ENCODE measurements at places on chromosomes 13 and 19. TPM values are rescaled to one million over a fixed set of nuclear protein-coding genes. Genes with fewer than 3 reads are reported as not detected.

GRCh38 chr13:36108342-36108741 is 22.8 kb downstream of the DCLK1 start:
- H3K27me3 ChIP-seq, result no peaks in the 10 kb centered on the region
- no peak for DNase-seq
- peaks cover 3% of the 10 kb centered on the region for H3K4me1 ChIP-seq
- no peak overlapping the region for H3K4me3 ChIP-seq
- H3K27ac ChIP-seq, result no peak overlapping the region

DNA sequence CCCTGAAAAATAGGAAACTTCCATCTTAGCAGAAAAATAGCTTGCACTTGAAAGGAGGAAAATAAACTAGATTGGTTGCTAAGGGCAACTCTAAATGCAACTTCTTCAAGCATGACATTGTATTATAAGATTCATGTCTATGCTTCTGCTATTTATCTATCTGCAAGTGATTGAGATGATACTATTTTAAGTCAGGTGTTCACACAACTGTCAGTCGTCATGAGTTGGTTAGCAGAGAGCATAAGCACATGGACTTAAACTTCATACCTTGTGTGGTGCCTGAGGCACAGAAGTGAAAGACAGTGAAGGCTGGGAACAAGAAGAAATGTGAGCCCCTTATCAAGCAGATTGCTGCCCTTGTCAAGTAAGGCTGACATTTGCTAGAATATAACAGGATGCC is 82.9 kb downstream of the SLITRK5 start:
- H3K4me1 ChIP-seq, result no peaks in the 10 kb centered on the region
- no peaks in the 10 kb centered on the region for H3K27me3 ChIP-seq
- no peak for DNase-seq

DNA sequence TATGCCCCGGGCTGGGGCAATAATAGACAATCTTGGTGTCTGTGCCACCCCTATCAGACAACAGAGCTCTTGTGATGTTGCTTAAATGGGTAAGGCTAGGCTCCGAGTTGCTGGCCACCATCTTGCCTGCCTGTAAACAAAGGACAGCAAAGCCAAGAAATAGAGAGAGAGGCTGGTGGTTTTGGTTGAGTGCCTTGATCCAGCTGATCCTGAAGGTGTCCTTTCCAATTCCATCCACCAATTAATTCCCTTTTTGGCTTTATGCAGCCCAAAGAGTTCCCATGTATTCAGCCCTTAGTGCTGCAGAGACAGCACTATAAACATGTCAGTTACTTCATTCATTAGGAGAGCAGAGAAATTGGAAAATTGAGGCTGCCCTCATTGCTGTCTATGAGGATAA is 41.7 kb upstream of the HOMER3 start:
- H3K27ac ChIP-seq, result no peak overlapping the region
- H3K4me3 ChIP-seq, result no peak overlapping the region
- no peak for DNase-seq
- no peaks in the 10 kb centered on the region for H3K36me3 ChIP-seq
- H3K27me3 ChIP-seq, result no peaks in the 10 kb centered on the region
- H3K4me1 ChIP-seq, result no peaks in the 10 kb centered on the region

DNA sequence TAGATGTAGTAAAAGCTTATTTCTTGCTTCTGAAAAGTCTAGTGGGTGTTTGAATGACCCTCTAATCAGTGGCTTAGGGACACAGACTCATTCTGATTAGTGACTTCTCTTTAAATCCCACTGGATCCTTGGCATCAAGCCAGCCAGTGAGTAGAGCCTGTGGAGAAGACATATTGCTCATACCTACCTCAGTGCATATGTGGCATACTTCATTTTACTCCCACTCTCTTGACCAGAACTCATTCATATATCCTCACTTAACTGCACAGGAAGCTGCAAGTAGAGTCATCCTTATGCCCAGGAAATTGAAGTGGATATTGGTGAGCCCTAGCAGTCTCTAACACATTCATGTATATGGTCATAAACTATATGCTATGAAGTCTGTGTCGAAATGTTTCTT is 148.3 kb downstream of the PDS5B start:
- H3K27ac ChIP-seq, result no peak overlapping the region
- no peak for DNase-seq
- H3K27me3 ChIP-seq, result no peaks in the 10 kb centered on the region
- no peaks in the 10 kb centered on the region for H3K4me1 ChIP-seq
- no peaks in the 10 kb centered on the region for H3K36me3 ChIP-seq
- no peak overlapping the region for H3K4me3 ChIP-seq

USHBP1 gene
- 3.5 TPM for total RNA-seq

KLK2 gene
- total RNA-seq, result 0.41 TPM

DNA sequence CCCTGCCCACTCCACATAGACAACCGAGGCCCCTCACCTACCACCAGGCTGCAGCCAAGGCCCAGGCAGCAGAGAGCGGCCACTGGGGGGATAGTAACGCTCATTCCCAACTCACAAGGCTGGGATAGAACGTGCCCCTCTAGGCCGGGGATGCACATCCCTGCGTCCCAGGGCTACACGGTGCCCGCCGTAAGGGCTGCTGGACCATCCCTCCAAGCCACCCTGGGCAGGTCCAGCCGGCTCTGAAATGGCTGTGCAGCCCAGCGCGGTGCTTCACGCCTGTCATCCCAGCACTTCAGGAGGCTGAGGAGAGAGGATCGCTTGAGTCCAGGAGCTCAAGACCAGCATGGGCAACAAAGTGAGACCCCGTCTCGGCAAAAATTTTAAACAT is 3.2 kb downstream of the REXO1 start:
- no peak overlapping the region for H3K4me3 ChIP-seq
- no peaks in the 10 kb centered on the region for H3K36me3 ChIP-seq
- H3K4me1 ChIP-seq, result no peaks in the 10 kb centered on the region
- H3K27me3 ChIP-seq, result no peaks in the 10 kb centered on the region
- no peak overlapping the region for H3K27ac ChIP-seq

DNA sequence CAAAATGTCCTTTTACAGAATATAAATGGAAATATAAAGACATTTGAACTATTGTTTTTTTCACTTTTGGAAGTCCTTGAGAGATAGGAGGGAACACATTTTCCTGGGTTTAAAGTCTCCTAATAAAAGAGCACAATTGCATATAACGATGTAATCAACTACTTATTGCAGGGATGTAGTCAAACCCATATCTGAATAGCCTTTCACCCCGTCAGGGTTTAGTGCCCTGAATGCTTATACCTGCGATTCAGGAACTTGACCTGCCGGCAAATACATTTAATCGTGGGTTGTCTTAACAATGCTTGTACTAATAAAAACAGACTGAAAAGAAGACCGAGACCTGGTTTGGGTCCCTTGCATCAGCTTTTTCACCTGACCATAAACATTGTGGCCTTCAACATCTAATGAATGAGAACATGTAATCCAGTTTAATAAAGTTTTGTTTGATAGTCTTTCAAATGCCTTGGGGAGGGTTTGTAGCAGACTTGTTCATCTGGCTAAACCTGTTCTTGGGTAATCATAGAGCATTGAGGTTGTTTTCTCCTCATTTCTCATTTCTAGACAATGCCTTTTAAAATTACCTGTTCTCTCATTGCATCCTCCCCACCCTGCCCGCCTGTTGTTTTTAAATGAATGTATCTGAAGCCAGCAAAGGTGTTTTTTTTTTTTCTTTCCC is 7.0 kb downstream of the KLF5 start:
- H3K27ac ChIP-seq, result no peak overlapping the region
- no peak overlapping the region for H3K4me3 ChIP-seq
- no peaks in the 10 kb centered on the region for H3K4me1 ChIP-seq
- no peaks in the 10 kb centered on the region for H3K36me3 ChIP-seq
- no peak for DNase-seq

IQCN gene
- 41.1 TPM for total RNA-seq

All from uterus (tissue), 4 donors.